Endothelial cell of umbilical vein (primary cell): ENCODE measurements at places on chromosomes 12 and 14. TPM values are rescaled to one million over a fixed set of nuclear protein-coding genes. Genes with fewer than 3 reads are reported as not detected.
A peak's percentile ranks its signal among the peaks of the same experiment; 100 is the strongest.

DNA sequence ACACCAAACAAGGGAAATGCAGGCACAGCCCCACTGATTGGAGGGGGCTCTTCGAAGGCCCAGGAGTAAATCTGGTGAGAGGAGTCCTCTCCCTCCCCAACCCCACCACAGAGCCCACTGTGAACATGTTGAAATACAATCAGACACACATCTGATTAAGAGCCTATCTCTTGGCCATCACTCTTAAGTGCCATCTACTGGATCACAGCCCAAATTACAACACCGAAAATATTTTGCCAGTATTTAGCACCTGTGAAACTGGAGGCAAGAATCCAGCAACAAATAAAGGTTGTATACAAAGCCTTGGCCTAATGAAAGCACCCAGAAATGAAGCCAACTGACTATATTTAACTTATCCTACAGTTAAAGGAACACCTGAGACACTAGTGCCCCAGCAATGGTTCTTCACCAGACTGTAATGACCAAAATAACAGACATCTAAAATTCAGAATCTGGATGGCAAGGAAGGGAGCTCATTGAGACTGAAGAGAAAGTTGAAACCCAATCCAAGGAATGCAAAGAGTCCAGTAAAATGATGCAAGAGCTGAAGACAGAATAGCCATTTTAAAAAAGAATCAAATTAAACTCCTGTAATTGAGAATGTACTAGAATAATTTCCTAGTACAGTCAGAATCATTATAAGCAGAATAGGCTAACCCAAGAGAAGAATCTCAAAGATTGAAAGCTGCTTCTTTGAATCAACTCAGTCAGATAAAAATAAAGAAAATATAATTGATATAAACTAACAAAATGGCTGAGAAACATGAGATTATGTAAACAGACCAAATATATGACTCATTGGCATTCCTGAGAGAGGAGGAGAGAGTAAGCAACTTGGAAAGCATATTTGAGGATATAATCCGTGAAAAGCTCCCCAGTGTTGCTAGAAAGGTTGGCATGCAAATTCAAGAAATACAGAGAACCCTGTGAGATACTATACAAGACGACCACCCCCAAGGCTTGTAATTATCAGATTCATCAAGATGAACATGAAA, 1117.0 kb downstream of the FLRT2 start:
- DNase-seq: no peak

- no peak for DNase-seq
Measured at GRCh38 chr12:46686267-46686942, 139.4 kb downstream of the SLC38A4 start.

GRCh38 chr14:22668417-22668816, 24.3 kb upstream of the OR6J1 start:
- no peak for DNase-seq

- DNase-seq: peak; percentile 14
Measured at GRCh38 chr14:73696466-73697400, 17.5 kb downstream of the PNMA1 start.

SERPINA9 gene
- total RNA-seq: not detected in 2 replicates

- no peak for DNase-seq
Measured at GRCh38 chr12:3247629-3248161, 170.5 kb downstream of the TSPAN9 start.

- no peak for DNase-seq
Measured at GRCh38 chr14:96191841-96192462, 12.7 kb upstream of the BDKRB2 start.

GRCh38 chr12:53990311-53991076, 5.5 kb downstream of the HOXC10 start:
- DNase-seq: no peak

DNA sequence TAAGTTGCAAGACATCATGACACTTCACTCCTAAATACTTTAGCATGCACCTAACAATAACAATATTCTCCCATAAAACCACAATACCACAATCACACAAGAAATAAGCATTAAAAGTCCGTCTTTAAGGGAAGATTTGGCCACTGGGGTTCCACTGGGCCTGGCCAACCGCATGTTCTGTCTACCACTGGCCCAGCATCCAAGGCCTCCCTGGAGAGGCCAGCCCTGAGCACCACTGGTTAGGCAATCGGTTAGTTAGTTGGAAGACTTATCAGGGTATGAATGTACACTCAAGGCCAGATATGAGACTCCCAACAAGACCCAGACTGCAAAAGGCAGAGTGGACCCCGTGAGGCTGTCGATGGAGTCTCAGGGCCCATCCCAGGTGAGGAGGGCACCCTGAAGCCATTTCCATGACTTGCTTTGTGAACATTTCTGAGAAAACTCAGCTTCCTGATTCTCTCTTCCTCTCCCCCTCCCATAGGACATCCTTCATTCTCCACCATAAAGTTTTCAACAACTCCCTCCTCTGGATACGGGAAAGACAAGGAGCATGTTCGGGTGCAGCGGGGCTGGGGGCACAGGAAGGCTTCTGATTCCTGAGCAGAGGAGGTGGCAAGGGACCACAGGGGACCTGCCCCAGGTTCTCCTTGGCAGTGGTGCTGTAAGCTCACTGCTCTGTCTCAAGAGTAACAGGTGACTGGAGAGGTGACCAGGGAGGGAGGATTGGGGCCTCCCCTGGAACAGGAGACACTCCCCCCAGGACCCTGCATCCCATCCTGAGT, 5.9 kb downstream of the PXN start:
- no peak for DNase-seq

NEUROD4 gene
- not detected in 2 replicates for total RNA-seq

RPS6KL1 gene
- total RNA-seq: 23.8 and 25.6 TPM in 2 replicates
